ENCODE measurements at places on chromosomes 12 and 14.

DNA sequence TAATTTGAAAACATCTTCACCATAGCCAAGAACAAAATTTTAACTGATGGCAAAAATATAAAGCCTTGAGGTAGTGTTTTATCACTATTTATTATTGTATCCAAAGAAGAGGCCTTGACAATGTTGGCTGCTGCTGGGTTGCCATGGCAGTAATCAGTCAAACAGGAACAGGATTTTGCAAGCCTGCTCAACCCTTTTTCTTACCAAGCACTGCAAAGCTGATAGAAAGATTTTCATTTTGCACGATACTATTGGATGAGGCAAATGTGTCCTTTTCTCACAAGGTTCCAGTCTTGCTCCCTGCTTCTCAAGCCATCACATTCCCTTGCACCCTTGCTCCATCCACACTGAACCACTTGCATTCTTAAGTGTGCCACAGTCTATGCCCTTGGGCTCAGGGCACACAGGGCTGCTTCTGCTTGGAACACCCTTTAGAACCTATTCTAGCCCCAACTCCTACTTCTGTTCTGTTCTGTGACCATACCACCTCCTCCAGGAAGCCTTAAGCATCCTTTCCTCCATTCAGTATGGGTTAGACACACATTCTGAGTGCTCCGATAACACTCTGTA is 76.5 kb upstream of the AMIGO2 start:
- no peaks in the 10 kb centered on the region for H3K27me3 ChIP-seq
- no peak overlapping the region for H3K27ac ChIP-seq
- no peak for DNase-seq
- H3K36me3 ChIP-seq, result no peaks in the 10 kb centered on the region
- H3K4me1 ChIP-seq, result no peaks in the 10 kb centered on the region

DNA sequence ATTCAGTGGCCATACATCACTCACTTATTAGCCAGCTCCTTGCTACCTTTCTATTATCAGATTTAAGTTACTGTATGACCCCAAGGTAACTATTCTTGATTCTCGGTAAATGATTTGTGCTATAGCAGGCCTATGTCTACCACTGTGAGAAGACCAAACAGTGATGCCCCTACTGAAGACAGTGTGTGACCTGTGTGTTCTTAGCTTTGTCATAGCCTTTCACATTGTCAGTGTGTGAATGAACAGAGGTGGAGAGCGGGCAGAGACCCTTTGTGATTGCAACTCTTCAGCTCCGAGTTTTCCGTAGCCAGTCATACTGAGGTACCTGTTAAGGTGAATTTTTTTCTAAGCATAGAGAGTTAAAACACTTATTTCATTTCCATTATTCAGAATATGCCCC is 294.0 kb downstream of the LRFN5 start:
- H3K27ac ChIP-seq, result no peak overlapping the region
- H3K4me3 ChIP-seq, result no peak overlapping the region
- no peaks in the 10 kb centered on the region for H3K36me3 ChIP-seq
- no peaks in the 10 kb centered on the region for H3K27me3 ChIP-seq

- no peak overlapping the region for H3K27ac ChIP-seq
- no peak overlapping the region for H3K4me3 ChIP-seq
- no peaks in the 10 kb centered on the region for H3K27me3 ChIP-seq
- no peaks in the 10 kb centered on the region for H3K36me3 ChIP-seq
Measured at GRCh38 chr12:127677537-127678131, 589.3 kb upstream of the TMEM132C start.

DNA sequence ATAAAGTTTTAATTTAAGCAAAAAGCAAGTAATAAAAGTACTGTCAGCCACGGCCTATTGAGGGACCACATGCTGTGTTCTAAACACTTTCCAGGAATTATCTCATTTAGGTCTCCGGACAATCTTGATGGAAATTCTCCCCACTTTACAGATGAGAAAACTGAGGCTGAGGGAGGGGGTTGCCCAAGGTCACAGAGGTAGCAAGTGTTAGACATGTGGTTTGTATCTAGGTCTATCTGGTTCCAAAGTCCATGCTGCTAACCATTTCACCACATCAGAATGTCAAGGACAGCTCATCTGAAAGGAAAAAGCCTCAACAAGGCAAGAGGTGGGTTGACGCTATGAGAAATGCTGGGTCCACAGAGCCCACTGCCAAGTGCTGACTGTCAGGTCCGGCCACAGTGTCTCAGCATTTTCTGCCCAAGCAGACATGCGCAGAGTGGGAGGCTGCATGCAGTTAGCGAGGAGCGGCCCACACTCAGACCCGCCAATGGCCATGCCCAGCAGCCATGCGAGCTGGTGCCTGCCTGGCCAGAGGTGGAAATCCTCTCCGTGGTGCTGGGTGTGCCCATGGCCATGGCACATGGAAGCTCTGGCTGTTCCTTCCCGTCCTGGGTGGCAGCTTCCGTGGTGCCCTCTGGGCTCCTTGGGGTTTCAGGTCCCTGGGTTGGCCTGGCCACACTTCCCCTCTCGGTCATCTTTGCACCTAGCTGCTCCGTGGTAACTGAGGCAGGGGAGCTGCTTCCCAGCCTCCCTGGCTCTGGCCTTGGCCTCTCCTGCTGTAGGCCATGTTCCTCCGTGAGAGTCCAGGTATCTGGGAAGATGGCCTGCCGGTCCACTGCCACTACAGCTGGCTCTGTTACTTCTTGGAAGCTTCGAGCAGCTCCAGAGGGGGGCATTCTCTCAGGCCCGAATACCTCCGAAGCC is 18.0 kb upstream of the RPLP0 start:
- no peaks in the 10 kb centered on the region for H3K27me3 ChIP-seq
- peaks cover 47% of the 10 kb centered on the region for H3K36me3 ChIP-seq
- no peaks in the 10 kb centered on the region for H3K4me1 ChIP-seq
- no peak for DNase-seq
- H3K27ac ChIP-seq, result no peak overlapping the region

GRCh38 chr14:97916100-97916499 is 1118.9 kb downstream of the VRK1 start:
- no peak overlapping the region for H3K4me3 ChIP-seq
- H3K27me3 ChIP-seq, result no peaks in the 10 kb centered on the region
- no peak overlapping the region for H3K27ac ChIP-seq
- no peaks in the 10 kb centered on the region for H3K36me3 ChIP-seq

DNA sequence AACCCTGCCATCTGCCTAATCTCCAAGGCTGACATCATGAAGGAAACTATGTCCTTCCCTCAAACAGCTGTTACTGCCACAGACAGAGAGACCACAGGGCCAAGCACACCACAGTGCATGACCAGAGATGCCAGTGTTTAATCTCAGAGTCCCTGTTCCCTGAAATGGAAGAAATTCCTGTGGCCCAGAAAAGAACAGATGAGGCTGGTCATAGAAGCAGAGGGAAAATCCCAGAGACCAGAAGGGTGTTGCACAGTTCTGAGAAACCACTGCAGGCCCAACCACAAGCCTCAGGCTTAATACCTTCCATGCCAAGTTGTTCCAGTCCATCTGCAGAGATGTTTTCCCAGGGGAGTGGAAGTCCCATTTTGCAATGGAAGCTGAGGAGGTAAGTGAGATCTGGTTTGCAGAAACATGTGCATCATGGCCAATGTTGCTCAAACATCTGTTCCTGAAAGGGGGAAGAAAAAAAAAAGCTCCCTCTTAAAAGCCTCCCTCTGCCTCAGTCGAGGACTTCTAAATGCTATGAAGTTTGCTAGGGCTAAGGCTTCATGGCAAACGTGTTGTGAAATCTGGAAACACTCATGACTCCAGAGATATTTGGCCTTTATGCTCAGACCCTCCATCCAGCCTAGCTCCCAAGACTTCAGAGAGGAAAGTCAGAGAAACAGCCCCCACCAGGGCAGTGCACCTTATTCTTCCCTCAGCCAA is 98.6 kb downstream of the SCARB1 start:
- no peaks in the 10 kb centered on the region for H3K27me3 ChIP-seq
- H3K36me3 ChIP-seq, result no peaks in the 10 kb centered on the region
- no peak overlapping the region for H3K4me3 ChIP-seq
- 0 out of 2 replicates have a peak, but pooled peaks cover 2% of the 10 kb centered on the region for H3K4me1 ChIP-seq

GRCh38 chr14:75667099-75667765 is 6.2 kb downstream of the TTLL5 start:
- no peaks in the 10 kb centered on the region for H3K27me3 ChIP-seq
- no peak for DNase-seq
- H3K27ac ChIP-seq, result no peak overlapping the region
- H3K4me1 ChIP-seq, result no peaks in the 10 kb centered on the region

- H3K4me1 ChIP-seq, result no peaks in the 10 kb centered on the region
- H3K27me3 ChIP-seq, result no peaks in the 10 kb centered on the region
- H3K36me3 ChIP-seq, result peaks cover 7% of the 10 kb centered on the region
- DNase-seq, result peak; percentile 35
- H3K4me3 ChIP-seq, result no peak overlapping the region
- no peak overlapping the region for H3K27ac ChIP-seq
Measured at GRCh38 chr12:50174971-50175715, 8.0 kb upstream of the CERS5 start.

DNA sequence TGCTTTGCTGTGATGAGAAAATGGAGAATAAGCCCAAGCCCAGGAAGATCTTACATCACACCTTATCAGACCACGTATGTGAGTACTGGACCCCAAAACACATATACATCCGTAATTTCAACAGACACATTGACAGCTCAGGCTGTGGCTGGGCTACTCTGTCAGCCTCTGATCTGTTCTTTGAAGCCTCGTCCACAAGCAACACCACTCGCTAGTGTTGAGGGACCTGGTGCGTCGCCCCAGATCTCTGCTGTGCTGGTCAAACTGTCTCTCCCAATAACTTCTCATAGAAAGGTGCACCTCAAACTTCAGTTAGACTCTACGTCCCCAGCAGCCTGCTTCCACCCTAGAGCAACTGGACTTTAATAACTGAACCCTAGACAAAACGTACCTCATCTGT is 10.6 kb upstream of the SFSWAP start:
- H3K4me1 ChIP-seq, result no peaks in the 10 kb centered on the region
- H3K4me3 ChIP-seq, result no peak overlapping the region
- H3K36me3 ChIP-seq, result no peaks in the 10 kb centered on the region
- H3K27ac ChIP-seq, result no peak overlapping the region

- H3K4me3 ChIP-seq, result no peak overlapping the region
- no peaks in the 10 kb centered on the region for H3K36me3 ChIP-seq
- no peak overlapping the region for H3K27ac ChIP-seq
- no peaks in the 10 kb centered on the region for H3K4me1 ChIP-seq
- H3K27me3 ChIP-seq, result no peaks in the 10 kb centered on the region
- DNase-seq, result no peak
Measured at GRCh38 chr12:14901228-14901562, 15.5 kb upstream of the MGP start.

- H3K27ac ChIP-seq, result no peak overlapping the region
- H3K36me3 ChIP-seq, result no peaks in the 10 kb centered on the region
- DNase-seq, result no peak
- H3K4me3 ChIP-seq, result no peak overlapping the region
Measured at GRCh38 chr14:71454513-71455332, 477.5 kb upstream of the RGS6 start.

DNA sequence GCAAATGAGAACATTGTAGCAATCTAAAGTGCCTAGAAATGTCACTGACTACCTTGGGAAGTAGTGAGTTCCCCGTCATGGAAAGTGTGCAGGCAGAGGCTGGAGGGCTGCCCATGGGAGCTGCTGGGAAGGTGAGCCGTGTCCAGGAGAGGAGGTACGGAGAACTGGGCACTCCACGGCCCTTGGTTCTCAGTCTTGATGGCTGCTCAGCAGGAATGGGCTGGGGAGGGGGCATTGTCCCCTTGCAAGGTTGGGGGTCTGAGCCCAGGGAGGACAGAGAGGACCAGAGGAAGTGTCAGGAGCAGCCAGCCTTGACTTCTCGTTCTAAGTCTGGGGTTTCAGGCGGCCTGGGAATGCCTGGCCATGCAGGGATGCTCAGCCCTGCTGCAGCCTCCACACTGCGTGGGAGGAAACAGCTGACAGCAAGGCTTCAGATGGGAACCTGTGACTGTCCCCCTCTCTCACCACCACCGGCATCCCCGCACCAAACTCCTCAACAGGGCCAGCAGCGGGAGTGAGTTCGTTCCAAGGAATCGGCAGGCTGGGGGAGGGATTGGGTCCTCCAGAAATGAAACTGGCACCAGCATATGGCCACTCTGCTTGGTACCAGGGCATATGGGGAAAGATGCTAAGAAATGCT is 140.2 kb downstream of the BCL11B start:
- H3K27me3 ChIP-seq, result no peaks in the 10 kb centered on the region
- no peak overlapping the region for H3K27ac ChIP-seq
- H3K36me3 ChIP-seq, result no peaks in the 10 kb centered on the region
- DNase-seq, result no peak
- no peak overlapping the region for H3K4me3 ChIP-seq

- no peak for DNase-seq
- H3K27me3 ChIP-seq, result no peaks in the 10 kb centered on the region
- H3K27ac ChIP-seq, result no peak overlapping the region
- H3K36me3 ChIP-seq, result no peaks in the 10 kb centered on the region
Measured at GRCh38 chr12:64665514-64665913, 55.2 kb downstream of the RASSF3 start.

DNA sequence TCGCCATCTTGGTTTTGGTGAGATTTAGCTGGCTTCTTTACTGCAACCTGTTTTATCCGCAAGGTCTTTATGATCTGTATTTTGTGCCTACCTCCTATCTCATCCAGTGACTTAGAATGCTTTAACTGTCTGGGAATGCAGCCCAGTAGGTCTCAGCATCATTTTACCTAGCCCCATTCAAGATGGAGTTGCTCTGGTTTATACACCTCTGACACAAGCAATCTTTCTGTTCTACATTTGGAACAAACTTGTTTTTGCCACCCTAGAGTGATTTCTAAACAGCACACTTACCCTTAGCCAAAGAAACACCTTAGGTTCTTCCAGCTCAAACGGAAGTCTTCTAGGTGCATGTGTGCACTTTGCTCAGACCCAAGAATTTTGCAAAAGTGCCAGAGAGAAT is 122.3 kb downstream of the CCDC60 start:
- no peaks in the 10 kb centered on the region for H3K27me3 ChIP-seq
- no peak overlapping the region for H3K27ac ChIP-seq
- H3K4me1 ChIP-seq, result no peaks in the 10 kb centered on the region
- DNase-seq, result no peak

GRCh38 chr12:42733911-42734310 is 144.4 kb upstream of the PRICKLE1 start:
- H3K27ac ChIP-seq, result no peak overlapping the region
- no peaks in the 10 kb centered on the region for H3K4me1 ChIP-seq
- no peak overlapping the region for H3K4me3 ChIP-seq

DNA sequence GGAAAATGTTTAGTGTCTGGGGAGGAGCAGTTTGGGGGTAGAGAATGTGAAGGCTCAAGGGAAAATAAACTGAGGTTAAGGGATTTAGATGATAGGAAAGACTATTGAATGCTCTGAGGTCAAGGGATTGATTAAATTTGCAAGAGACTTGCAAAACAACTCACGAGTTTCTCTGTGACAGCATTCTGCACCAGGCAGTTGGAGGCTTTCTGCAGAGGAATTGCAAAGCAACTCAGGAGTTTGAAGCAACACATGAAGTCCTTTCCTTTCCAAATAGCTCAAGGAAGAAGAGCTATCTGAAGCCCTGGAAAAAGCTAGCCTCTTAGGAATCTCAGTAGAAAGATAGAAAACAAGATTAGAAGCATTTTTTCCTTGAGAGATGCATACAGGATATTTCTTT is 23.9 kb downstream of the SLC7A8 start:
- no peaks in the 10 kb centered on the region for H3K27me3 ChIP-seq
- no peaks in the 10 kb centered on the region for H3K36me3 ChIP-seq
- no peak for DNase-seq
- H3K4me3 ChIP-seq, result no peak overlapping the region

Data from iPS DF 6.9 (cell line).